ENCODE measurements at places on chromosomes 2 and 18. TPM values are rescaled to one million over a fixed set of nuclear protein-coding genes. Genes with fewer than 3 reads are reported as not detected.

Gene TNFRSF11A
- 7.5 TPM for total RNA-seq

Gene CRIM1
- 12.5 TPM for total RNA-seq

Gene ANKMY1
- 14.0 TPM for total RNA-seq

Gene ZNF512
- total RNA-seq = 31.0 TPM

- DNase-seq = no peak
Observed at GRCh38 chr2:224952936-224953657, 89.2 kb downstream of the DOCK10 start.

DNA sequence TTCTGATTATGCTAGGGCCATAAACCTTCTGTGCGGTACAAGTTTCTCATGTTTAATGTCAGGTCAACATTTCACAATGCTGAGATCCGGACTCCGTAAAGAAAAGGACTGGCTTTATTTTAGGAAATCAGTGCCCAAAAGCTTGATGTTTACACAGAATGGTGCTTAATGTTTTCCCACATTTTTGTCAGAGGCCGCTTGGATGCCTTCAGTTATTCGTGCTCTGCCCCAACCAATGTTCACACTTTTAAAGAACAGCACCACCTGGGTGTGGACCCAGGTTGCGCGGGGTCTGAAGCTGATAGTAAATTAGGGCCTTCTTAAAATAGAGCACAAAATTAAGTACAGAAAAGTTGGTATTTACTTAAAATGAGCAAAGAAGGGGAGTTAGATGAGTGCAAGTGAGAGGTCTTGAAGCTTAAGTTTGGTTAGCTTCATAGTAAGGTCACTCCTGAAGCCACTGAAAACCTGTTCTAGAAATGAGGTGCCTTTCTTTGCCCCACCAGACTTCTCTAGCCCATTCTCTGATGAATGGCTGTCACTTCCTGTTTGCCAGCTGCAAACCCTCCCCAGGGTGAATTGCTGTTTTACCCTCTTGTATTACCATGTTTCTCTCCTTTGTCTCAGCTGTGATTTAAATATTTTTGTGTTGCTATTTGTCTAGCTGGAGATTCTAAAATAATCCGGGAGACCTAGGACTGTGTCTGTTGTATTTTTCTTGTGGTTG lies 20.5 kb downstream of the SLC3A1 start:
- no peak for DNase-seq

DNA sequence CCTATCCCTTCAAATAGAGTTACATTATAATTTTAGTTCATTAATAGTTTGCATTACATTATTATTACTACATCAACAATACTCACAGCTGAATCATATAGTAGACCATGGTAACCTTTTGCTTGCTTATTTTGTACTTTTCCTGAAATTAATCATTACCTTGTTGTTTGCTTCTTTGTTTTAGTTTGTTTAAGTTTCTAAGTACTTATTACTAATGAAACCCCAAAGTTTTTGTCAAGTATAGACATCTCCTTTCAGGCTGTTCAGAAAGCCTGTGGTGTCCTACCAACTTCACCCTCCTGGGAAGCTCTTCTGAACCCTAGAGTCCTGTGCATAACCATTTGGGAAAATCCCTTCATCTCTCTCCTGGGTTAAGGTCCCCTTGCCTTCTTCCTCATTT lies 43.5 kb upstream of the LAPTM4A start:
- DNase-seq = no peak

DNA sequence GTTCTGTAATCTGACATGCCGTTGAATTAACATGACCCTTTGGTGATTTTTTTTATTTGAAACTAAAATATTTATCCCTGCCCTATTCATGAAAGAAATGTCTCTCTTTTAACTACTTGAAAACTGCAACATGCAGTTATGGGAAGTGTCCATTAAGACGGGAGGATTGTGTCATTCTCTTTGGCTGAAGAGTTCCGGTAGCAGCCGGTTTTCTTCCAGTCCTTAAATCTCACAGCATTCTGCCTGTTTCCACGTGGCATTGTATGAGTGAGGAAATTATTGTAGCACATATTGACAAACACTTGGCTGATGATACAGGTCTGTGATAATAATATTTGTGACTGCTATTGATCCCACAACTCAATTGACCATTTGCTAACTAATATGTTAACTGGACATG lies 509.6 kb upstream of the POU3F3 start:
- DNase-seq = no peak

DNA sequence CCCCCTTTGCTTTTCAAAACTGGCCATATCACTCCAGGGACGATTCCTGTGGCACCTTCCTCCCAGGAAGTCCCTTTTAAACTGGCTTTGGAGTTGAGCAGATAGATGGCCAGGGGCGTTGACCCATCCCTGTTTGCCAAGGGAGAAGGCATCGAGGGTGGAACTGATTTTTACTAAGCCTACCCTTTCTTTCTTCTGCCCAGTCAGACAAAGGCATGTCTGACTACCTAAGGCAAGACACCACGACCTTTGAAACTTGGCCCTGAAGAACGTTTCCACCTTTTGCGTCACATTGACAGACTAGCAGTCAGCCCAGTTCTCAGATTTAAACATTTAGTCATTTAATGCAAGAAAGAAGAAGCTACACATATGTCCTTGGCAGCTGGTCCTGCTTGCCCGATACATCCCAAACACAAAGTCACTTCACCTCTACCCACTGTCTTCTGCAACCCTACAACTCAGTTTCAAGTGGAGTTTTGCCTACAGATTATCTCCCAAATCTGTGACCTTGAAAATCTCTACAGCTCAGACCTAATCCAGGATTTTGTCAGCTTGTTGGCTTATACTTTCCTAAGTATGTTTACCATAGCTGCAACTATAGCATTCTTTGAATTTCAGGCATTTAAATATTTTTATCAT lies 102.2 kb upstream of the IL1R2 start:
- no peak for DNase-seq

DNA sequence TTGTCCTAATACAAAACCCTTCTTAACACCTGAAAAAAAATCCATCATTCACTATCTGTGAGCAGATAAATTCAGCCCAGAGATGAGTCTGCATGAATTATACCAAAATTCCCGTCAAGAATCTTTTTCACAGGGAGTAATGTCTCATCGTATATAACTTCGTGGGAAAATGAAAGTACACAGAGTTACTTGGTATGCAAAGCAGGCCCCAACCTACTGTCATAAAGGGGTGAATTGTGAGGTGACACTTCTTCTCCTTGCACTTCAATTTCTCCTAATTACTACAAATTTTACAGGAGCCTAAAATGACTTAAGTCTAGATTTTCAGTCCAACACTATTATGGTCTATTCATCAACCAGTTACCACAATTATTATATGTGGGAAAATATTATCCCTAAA lies 84.6 kb upstream of the CDH20 start:
- no peak for DNase-seq
